ENCODE measurements at places on chromosomes 16 and 17. TPM values are rescaled to one million over a fixed set of nuclear protein-coding genes. Genes with fewer than 3 reads are reported as not detected.
A peak's percentile ranks its signal among the peaks of the same experiment; 100 is the strongest.

DNA sequence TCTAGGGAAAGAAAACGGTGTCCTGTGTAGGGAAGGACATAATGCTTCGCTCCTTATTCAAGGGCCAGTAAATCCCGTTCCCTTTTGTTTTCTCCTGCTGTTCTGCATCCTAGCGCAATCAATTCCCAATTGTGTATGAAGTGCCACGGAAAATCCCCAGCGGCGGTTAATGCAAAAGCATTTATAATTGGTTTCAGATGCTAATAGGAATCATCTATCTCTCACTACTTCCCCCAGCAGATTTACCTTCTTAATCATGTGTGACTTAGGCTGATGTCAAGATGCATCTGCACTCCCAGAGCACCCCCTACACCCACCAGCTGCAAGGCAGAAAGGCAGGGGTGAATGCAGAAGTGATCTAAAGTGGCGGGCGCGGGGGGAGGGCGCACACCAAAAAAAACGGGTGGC lies 32.7 kb upstream of the SSTR2 start:
- peak overlapping the region; percentile 100 for H3K27ac ChIP-seq
- H3K36me3 ChIP-seq, result no peaks in the 10 kb centered on the region
- peaks cover 65% of the 10 kb centered on the region for H3K4me1 ChIP-seq
- peak; percentile 98 for DNase-seq
- no peaks in the 10 kb centered on the region for H3K27me3 ChIP-seq
- peak overlapping the region; percentile 42 for H3K4me3 ChIP-seq

GRCh38 chr17:75779987-75780889 lies 4.4 kb upstream of the UNK start:
- H3K4me1 ChIP-seq, result peaks cover 54% of the 10 kb centered on the region
- no peaks in the 10 kb centered on the region for H3K27me3 ChIP-seq
- H3K36me3 ChIP-seq, result peaks cover 21% of the 10 kb centered on the region
- H3K4me3 ChIP-seq, result peak overlapping the region; percentile 46

- no peak overlapping the region for H3K4me3 ChIP-seq
- DNase-seq, result no peak
- no peaks in the 10 kb centered on the region for H3K27me3 ChIP-seq
- H3K27ac ChIP-seq, result no peak overlapping the region
- H3K36me3 ChIP-seq, result no peaks in the 10 kb centered on the region
Observed at GRCh38 chr17:15012351-15012980, 252.7 kb downstream of the PMP22 start.

- no peaks in the 10 kb centered on the region for H3K27me3 ChIP-seq
- H3K27ac ChIP-seq, result no peak overlapping the region
- no peak overlapping the region for H3K4me3 ChIP-seq
- DNase-seq, result no peak
Observed at GRCh38 chr16:25952983-25953382, 261.2 kb downstream of the HS3ST4 start.

DNA sequence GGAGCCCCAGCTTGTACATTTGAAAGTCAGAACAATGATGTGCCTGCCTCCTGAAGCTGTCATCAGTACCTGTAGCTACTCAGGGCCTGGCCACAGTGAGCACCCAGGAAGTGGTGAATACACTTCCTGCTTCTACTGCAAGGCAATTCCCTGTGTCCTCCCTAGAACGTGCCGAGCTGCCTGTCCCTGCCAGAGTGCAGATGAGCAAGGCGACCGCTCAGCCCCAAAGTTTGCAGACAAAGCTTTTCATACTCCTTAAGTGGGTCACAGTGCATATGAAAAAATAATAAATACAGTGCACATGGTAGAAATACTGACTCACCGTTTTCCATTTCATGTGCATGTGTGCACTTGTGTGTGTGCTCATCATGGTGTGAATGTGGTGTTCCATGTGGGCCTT lies 77.3 kb downstream of the MPRIP start:
- H3K27ac ChIP-seq, result no peak overlapping the region
- no peaks in the 10 kb centered on the region for H3K36me3 ChIP-seq
- H3K4me3 ChIP-seq, result no peak overlapping the region
- H3K27me3 ChIP-seq, result no peaks in the 10 kb centered on the region
- DNase-seq, result no peak

- no peak for DNase-seq
- peaks cover 27% of the 10 kb centered on the region for H3K4me1 ChIP-seq
- no peak overlapping the region for H3K27ac ChIP-seq
- H3K36me3 ChIP-seq, result no peaks in the 10 kb centered on the region
Observed at GRCh38 chr17:32555611-32556310, 69.0 kb downstream of the CDK5R1 start.

DNA sequence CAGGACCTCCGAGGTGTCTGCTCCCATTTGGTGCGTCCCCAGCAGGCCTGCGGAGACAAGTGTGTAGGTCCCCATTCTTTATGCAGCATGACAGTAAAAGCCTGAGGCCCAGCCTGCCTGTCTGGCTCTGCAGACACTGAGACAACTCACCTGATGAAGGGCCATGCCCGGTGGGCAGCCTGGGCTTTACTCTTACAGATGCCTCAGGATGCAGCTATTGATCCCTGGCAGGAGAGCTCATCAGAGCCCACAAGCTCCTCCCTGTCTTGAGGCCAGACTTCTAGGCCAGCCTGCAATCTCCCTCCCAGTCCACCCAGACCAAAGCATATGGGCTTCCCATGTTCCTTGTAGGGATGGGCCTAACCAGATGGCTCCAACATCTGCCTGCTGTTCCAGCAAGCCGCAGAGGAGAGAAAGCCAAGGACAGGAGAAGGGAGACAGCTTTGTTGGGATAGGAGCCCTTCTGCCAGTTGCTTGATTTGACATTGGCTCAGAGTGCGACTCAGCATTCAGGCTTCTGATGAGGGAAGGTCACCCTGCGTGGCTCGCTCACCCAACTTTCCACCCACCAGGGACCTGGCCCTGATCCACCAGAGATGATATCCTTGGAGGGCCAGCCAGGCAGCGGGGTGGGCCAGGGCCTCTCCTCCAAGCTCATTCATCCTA lies 87.5 kb downstream of the SOCS1 start:
- no peak for DNase-seq
- H3K27ac ChIP-seq, result no peak overlapping the region
- H3K36me3 ChIP-seq, result no peaks in the 10 kb centered on the region

DNA sequence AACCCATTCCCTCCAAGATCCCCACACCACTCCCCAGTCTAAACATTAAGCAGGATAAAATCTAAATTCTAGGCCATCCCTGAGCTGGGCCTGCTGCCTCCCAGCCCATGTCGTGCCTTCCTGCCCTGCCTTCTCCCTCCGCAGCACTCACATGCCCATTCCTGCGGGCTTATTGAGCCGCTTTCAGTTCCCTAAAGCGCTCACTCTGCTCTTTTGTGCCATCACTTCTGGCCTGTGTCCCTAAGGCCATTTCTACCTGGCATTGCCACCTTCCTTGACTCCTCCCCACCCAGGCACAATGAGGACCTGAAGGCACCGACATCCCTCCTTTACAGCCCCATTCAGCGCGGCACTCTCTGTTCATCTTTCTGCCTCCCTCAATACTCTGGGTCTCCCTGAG lies 13.0 kb upstream of the RAB5C start:
- DNase-seq, result no peak
- no peaks in the 10 kb centered on the region for H3K4me1 ChIP-seq
- no peak overlapping the region for H3K4me3 ChIP-seq
- no peak overlapping the region for H3K27ac ChIP-seq

GRCh38 chr17:43849116-43849515 lies 2.1 kb downstream of the CD300LG start:
- no peak overlapping the region for H3K27ac ChIP-seq
- H3K4me1 ChIP-seq, result no peaks in the 10 kb centered on the region
- H3K4me3 ChIP-seq, result no peak overlapping the region
- H3K27me3 ChIP-seq, result no peaks in the 10 kb centered on the region

GRCh38 chr17:64736804-64737492 lies 74.8 kb upstream of the SMURF2 start:
- H3K36me3 ChIP-seq, result no peaks in the 10 kb centered on the region
- no peak overlapping the region for H3K4me3 ChIP-seq
- no peaks in the 10 kb centered on the region for H3K27me3 ChIP-seq
- no peaks in the 10 kb centered on the region for H3K4me1 ChIP-seq
- no peak overlapping the region for H3K27ac ChIP-seq

DNA sequence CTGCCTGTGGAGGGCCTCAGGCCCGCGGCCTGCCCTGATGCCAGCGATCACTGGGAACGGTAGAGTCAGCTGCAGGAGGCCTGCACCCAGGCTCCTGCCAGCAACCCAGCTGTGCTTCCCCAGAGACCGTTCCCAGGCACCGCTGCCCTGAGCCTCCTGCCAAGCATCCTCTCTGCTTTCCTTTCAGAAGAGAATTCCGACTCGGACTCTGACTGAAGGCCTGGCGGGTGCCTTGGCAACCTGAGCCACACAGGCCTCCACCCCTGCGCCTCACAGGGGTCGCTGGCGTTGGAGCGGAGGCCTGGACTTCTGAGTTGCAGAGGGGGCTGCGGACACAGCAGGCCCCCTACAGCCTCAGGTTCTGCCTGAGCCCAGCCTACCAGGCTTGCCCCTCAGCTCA lies 7.9 kb downstream of the CMTM3 start:
- no peak overlapping the region for H3K27ac ChIP-seq
- H3K27me3 ChIP-seq, result no peaks in the 10 kb centered on the region
- no peak overlapping the region for H3K4me3 ChIP-seq
- no peaks in the 10 kb centered on the region for H3K36me3 ChIP-seq
- DNase-seq, result no peak
- H3K4me1 ChIP-seq, result peaks cover 15% of the 10 kb centered on the region

DNA sequence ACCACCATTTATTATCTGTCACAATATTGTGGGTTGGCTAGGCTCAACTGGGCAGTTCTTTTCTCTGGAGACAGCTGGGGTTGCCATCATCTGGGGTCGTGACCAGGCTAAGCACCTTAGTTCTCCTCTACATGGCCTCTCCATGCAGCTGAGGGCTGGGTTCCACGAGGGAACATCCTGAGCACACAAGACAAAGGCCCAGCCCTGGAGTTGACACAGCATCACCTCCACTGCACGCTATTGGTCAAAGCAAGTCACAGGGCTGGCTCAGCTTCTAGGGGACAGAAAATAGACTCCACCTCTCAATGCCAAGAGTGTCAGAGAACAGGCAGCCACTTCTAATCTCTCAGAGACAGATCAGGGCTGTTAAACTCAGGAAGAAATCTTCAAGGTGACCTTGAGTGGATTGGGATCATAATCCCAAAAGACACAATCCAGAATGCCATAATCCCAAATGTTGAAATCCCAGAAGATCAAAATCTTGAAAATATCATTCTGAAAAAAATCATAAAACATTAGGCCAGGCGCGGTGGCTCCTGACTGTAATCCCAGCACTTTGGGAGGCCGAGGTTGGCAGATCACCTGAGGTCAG lies 13.0 kb upstream of the USP10 start:
- H3K27me3 ChIP-seq, result no peaks in the 10 kb centered on the region
- peaks cover 8% of the 10 kb centered on the region for H3K4me1 ChIP-seq
- no peaks in the 10 kb centered on the region for H3K36me3 ChIP-seq
- H3K27ac ChIP-seq, result no peak overlapping the region

DNA sequence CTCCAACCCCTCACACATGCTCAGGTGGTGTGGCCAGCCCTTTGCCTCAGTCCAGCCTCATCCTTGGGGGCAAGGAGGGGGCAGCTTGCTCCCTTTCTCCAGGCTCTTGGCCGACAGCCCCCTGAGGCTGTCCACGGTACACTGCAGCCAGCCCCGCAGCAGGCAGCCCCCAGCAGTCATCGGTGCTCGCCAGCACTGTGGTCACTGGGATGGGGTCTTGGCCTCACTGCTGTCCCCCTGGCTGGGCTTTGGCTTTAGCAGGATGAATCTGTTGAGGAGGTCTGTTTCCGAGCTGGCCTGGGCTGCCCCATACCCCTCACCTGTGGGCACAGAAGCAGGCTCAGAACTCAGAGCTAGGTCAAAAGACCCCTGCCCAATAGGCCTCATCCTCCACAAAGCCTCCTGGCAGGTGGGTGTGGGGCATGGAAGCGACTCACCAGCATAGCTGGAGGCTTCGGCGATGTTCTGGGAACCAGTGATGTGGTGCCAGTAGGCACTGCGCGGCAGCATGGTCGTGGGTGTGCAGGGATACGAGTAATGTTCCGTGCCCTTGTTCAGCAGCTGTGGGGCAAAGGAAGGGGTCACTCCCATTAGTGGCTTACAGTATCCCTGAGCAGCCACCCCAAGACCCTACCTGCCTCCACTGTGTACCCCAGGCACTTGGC lies 10.8 kb downstream of the POLR2C start:
- no peaks in the 10 kb centered on the region for H3K27me3 ChIP-seq
- H3K4me1 ChIP-seq, result peaks cover 16% of the 10 kb centered on the region
- no peak for DNase-seq
- no peak overlapping the region for H3K27ac ChIP-seq

- H3K27ac ChIP-seq, result peak within 1 kb of the TSS; percentile 87
- DNase-seq, result peak; percentile 97
- peaks cover 48% of the 10 kb centered on the region for H3K4me1 ChIP-seq
- H3K36me3 ChIP-seq, result peaks cover under 1% of the 10 kb centered on the region
Observed at GRCh38 chr16:4801962-4802658, at the start of gene ROGDI. ROGDI (minus strand) TSS chr16:4802633; CDS start chr16:4802571, 62 bp downstream.

DNA sequence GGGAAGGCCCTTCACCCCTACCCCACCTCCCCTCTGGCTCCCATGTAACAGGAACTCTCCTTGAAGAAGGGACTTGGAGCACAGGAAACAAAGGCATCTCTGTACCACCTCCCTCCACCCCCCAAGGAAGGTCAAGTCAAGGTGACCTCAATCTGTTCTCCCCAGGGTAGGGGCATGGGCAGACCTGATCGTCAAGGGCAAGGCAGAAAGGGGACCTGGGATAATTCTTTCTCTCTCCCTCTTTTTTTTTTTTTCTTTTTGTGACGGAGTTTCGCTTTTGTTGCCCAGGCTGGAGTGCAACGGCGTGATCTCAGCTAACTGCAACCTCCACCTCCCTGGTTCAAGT lies 4.3 kb upstream of the STAT5A start:
- H3K36me3 ChIP-seq, result no peaks in the 10 kb centered on the region
- DNase-seq, result no peak

- no peak for DNase-seq
- no peaks in the 10 kb centered on the region for H3K27me3 ChIP-seq
- H3K27ac ChIP-seq, result no peak overlapping the region
- H3K36me3 ChIP-seq, result peaks cover 42% of the 10 kb centered on the region
- H3K4me3 ChIP-seq, result no peak overlapping the region
Observed at GRCh38 chr17:36525888-36526287, 8.8 kb downstream of the MYO19 start.

DNA sequence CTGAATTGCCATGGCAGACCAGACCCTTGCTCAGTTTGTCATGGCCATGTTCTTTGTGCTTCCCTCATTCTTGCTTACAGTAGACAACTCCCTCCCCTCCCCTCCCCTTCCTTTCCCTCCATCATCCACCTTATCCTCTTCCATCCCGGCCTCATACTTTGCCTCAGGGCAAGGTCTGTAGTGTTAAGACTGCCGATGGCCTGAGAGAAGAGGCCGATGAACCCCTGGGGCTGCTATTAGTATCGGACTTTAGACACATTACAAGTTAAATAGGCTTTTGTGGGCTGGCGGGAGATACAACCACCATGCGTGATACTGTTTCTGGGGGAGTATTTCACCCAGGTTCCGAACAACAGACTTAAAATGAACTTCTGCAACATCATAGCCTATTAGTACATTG lies 364.5 kb upstream of the ZFHX3 start:
- H3K36me3 ChIP-seq, result no peaks in the 10 kb centered on the region
- H3K4me3 ChIP-seq, result no peak overlapping the region
- no peaks in the 10 kb centered on the region for H3K4me1 ChIP-seq
- DNase-seq, result no peak
- no peak overlapping the region for H3K27ac ChIP-seq
- H3K27me3 ChIP-seq, result no peaks in the 10 kb centered on the region

The FNDC8 gene
- total RNA-seq, result not detected

The MYH13 gene
- not detected for total RNA-seq

The TMEM100 gene
- total RNA-seq, result 0.43 TPM

The TAT gene
- not detected for total RNA-seq

The ABCC12 gene
- 0.86 TPM for total RNA-seq

The KRT25 gene
- not detected for total RNA-seq

The GRAP gene
- total RNA-seq, result 29.9 TPM

The NPTX1 gene
- total RNA-seq, result not detected

The MT4 gene
- not detected for total RNA-seq

The SLC5A10 gene
- total RNA-seq, result not detected
